ENCODE measurements at places on chromosomes 3 and 15.

GRCh38 chr3:190424478-190425439, 24.9 kb downstream of the TMEM207 start:
- DNase-seq = peak; percentile 72

DNA sequence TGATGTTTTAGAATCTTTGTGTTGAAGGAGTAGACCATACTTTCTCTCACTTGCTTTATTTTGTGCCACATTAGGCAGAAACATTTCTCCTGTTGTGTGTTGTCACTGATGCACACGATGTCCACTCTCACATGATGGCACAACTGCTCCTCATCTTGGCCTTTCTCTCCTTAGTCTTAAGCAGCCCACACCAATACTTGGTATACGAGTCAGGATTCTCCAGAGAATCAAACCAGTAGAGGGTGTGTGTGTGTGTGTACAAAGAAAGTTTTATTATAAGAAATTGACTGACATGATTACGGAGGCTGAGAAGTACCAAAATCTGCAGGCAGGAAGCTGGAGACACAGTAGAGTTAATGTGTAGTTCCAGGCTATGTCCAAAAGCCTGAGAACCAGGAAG, 187.1 kb downstream of the ALCAM start:
- peak; percentile 4 for DNase-seq

GRCh38 chr15:40900256-40901052, 6.2 kb downstream of the VPS18 start:
- DNase-seq = no peak

GRCh38 chr3:43752905-43753304, 62.2 kb downstream of the ABHD5 start:
- DNase-seq = no peak

DNA sequence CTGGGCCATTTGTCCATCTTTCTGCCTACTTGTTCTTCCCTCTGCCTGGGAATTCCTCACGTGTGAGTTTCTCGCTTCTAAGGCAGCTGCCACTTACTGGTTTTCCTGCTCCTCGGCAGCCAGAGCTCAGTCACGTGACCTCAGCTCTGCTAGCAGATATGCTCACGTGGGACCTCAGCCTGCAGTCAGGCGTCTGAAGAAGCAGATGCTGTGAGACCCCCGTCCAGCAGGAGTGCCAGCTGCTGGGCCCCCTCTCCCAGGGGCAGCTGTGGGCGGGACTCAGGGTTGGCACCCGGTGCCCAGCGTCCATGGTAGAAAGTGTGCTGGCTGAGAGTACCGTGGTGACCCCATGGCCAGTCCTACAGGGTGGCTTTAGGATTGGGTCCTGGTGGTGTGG, 161.3 kb upstream of the TLE3 start:
- peak; percentile 67 for DNase-seq

DNA sequence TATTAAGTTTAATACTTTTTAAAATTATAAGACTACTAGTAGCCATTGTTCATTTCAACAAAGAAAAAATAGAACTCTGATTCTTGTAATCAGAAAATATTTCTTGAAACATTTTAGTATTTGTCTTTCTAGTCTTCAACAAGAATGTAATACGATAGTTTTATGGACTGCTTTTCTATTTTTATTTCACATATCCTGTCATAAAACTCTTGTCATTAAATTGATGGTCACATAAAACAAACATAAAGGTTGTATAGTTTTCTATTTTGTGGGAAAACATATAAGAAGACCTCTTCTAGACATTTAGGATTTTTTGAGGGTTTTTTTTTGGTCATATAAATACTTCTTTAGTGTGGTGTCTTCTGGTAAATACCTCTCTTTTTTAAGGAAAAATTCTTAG, 62.4 kb downstream of the ATP2C1 start:
- DNase-seq = no peak

GRCh38 chr15:88701561-88702095, 62.8 kb downstream of the ISG20 start:
- peak; percentile 9 for DNase-seq

DNA sequence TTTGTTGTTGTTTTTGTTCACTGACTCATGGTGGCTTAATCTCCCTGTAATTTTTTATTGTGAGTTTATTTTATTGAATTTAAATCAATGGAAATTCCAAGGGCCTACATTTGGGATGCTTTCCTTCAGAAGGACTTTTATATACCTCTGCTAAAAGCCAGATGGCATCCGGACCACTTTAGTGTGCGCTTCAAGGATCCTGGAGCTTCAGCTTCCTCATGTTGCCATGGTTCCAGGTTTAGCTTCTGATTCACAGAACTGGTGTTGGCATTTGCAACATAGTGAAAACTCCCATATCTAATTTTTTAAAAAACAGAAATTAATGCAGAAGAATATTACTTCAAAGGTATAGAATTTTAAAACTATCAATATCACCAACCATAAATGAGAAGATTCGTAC, 8.5 kb upstream of the HACD2 start:
- no peak for DNase-seq

GRCh38 chr3:184260724-184261269, 556 bp downstream of the CAMK2N2 start:
- DNase-seq = no peak

All from RPMI7951 (cell line).